ENCODE measurements at places on chromosomes 2 and 18.

DNA sequence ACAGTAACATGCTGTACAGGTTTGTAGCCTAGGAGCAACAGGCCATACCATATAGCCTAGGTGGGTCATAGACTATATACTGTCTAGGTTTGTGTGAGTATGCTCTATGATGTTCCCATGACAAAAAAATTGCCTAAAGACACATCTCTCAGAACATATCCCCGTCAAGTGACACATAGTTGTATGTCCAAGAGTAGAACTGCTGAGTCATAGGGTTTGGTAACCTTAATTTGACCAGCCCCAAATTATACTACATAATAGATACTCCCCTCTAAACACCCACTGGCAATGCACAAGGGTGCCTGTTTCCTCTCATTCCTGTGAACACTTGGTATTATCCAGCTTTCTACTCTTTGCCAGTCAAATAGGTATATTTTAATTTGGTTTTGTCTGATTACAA is 161.6 kb downstream of the LCLAT1 start:
- no peak for DNase-seq

DNA sequence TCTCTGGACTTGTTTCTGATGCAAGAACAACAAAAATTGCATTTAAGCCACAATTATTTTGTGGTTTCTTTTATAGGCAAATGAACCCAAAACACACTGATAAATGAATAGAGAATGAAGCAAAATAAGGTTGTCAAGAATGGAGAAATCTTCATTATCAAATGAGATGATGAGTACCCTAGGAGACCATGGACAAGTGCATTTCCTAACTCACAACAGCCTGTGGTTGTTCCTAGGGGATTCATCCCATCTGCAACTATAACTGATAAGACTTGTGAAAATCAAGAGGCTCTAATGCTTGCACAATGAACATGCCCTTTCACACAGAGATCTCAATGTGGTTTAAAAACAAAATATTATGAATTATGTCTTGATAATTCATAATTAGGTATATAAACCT is 159.9 kb downstream of the PDE1A start:
- DNase-seq = no peak

- DNase-seq = no peak
Observed at GRCh38 chr2:231228974-231229529, 30.6 kb downstream of the ARMC9 start.

DNA sequence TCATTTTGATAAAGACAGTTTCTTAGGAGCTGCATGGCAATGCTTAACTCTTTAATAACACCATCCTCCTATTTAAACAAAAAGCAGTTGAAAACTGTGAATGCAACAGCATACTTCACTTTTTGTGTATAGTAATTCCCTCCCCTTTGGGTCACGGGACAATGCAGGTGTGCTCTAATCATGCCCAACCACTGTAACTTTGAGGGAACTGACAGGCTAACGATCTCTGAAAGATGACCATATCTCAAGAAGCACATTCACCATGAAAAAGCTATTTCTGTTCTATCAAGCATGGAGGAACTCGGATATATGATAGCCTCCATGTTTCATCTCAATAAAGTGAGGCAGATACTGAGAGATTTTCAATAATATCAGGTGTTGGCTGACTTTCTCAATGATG is 81.1 kb upstream of the CD226 start:
- DNase-seq = no peak

GRCh38 chr18:50306944-50307343 is 19.5 kb upstream of the CXXC1 start:
- no peak for DNase-seq

DNA sequence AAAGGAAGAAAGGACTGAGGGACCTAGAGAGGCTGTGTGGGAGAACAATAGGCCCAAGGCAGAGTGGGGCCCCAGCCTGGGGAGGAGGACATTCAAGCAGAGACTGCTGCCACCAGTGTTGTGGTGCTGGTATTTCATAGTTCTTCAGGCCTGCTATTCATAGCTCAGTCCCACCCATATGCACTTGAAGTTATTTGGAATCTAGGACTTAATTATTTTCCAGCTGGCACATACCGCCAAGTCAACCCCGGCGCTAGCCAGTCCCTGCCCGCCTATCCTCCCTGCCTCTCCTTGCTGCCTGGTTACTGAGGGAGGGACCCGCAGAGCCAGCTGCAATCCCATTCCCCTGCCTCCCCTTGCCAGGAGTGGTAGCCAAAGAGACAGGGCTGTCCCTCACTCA is 141.2 kb downstream of the CABLES1 start:
- no peak for DNase-seq

DNA sequence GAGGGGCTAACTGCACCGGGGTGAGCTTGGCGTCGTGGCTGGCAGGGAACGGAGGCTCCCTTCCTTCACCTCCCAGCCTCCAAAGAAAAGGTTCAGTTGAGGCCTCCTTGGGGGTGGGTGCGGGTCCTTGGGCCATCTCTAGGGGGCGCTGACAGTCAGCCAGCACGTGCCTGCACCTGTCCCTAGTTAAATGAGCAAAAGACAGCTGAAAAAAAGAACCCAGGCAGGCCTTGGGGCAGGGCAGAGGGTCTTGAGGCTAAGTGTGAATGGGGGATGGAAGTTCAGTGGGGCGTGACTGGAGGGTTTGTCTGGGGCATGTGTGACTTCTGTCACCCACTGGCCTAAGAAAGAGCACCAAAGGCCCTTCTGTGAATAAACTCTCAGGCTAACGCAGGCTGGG is 56.4 kb downstream of the ZFP36L2 start:
- no peak for DNase-seq

- DNase-seq = no peak
Observed at GRCh38 chr2:209451209-209451834, 27.5 kb downstream of the MAP2 start.

DNA sequence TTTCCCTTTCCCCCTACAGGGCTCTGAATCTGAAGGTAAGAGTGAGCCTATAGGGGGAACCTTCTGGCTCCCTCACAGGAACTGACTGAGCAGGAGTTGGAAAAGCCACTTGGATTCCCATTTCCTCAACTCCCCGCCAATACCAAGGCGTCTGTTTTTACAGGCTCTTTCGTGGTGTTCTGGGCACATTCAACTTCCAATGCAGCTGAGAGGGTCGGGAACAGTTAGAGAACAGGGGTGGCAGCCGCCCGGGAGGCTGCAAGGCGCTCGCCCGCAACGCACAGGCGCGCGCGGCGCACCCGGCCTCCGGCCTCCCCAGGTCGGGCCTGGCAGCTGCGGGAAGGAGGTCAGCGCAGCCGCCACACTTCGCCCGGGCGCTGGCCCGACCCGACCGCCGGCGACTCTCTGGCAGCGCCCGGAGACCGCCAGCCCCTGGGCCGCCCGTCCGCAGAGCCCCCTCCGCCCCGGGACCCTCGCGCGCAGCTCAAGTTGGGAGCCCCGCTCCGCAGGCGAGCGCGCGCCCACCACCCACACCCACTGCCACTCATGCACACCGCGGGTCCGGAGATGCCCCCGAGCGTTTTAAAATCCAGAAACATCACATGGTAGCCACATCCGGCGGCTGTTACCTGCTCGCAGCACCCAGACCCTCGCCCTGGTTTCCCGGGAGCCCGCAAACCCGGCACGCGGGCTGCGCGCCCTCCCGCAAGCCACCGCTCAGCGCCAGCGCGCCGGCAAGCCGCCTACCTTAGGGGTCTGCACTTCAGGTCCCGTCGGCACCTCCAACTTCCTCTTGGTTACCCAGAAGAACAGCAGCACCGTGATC is 816 bp downstream of the GALNT14 start:
- no peak for DNase-seq

GRCh38 chr18:10842861-10843260 is 306.5 kb downstream of the PIEZO2 start:
- DNase-seq = no peak

DNA sequence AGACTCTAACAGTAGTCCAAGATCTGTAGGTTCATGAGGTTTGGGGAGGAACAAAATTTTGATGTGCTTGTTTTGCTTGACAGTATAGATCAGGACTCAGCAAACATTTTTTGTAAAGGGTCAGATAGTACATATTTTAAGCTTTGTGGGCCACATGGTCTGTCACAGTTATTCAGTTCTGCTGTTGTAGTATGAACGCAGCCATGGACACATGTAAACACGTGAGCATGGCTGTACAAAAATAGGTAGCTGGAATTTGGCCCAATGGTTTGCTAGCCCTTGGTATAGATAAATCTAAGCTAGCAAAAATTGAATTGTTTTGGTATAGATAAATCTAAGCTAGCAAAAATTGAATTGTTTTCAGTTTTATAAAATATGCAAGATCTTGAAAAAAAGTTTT is 120.5 kb downstream of the HIBCH start:
- no peak for DNase-seq

DNA sequence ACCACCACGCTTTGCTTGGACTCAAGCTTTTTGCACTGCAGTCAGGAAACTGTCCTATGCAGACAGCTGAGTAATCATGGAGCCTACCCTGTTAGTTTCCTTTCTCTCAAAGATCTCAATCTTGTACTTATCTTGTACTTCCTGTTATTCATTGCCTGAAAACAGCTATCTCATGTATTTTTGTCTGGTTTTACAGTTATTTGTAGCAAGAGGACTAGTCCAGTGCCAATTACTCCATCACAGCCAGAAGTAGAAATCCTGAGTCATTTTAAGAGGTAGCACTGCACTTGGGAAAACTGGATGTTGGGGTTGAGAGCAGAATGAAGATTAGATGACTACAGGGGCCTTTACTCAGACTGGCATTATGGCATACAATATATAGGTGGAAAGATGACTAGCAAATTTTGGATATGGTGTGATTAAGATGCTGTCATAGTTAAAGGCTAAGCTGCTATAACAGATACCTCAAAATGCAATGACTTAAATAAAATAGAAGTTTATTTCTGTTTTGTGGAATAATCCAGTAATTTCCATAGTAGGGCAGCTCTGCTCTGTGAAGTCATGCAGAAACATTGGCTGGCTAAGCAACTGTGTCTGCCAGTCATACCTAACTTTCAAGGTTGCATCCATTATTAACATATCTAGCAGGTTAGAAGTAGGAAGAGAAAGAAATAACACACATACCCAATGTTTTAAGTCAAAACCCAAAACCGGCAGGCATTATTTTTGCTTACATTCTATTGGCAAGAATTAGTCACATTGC is 21.1 kb upstream of the CHMP3 start:
- no peak for DNase-seq

GRCh38 chr2:102397209-102397608 is 25.8 kb upstream of the IL18RAP start:
- DNase-seq = no peak

DNA sequence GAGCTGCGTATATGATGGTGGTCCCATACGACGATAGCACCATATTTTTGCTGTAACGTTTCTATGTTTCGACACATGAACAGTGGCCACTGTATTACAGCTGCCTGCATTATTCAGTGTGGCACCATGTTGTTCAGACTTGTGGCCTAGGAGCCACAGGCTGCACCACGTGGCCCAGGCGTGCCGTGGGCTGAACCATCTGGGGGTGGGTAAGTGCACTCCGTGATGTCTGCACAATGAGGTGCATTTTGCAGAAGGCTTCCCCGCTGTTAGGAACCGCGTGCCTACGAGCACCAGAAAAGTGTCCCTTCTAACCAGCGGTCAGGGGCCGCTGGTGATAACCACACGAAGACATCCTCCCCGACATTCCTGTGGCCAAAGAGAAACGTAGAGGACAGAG is 433.7 kb upstream of the MYT1L start:
- no peak for DNase-seq

DNA sequence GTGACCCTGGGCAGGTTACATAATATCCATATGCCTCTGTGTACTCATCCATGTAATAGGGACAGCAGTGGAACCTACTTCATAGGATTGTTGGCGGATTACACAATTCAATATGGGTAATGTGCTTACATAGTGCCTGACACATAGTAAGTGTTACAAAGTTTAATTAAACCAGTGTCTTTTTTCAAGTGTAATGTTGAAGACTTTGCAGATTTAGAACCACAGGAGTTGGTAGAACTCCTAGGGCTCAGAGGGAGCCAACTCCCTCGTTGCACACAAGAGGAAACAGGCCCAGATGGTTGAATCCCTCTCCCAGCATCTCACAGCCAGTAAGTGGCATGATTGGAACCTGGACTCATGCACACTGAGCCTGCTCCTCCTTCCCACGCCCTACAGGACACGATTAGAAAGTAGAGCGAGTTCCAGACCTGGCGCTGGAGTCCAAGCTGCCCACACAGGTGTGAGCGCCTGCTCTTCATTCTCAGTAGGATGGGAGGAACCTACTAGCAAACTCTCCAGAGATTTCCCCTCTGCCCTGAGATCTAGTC is 97.8 kb downstream of the VSNL1 start:
- no peak for DNase-seq

- no peak for DNase-seq
Observed at GRCh38 chr2:233033672-233034071, 1.2 kb downstream of the NEU2 start.

GRCh38 chr2:48209214-48209885 is 303.1 kb upstream of the FBXO11 start:
- no peak for DNase-seq

DNA sequence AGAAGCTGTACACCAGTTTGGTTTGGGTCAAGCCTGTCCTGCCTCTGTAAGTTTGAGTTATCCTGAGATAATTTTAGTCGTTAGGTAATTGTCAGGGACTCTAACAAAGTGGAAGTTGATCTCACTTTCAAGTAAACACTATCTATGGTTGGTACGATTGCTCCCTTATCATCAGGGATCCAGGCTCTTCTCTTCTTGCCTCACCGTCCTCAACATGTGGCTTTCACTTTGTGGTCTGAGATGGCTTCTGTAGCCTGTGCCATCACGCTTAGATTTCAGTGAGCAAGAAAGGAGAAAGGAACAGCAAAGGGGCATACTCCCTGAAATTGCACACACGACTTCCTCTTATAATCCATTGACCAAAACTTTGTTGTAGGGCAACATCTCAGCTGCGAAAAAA is 115.6 kb downstream of the CTAGE1 start:
- DNase-seq = no peak

GRCh38 chr2:20001361-20001863 is 11.1 kb downstream of the MATN3 start:
- no peak for DNase-seq

GRCh38 chr2:130729322-130730299 is 741 bp downstream of the GPR148 start:
- no peak for DNase-seq

DNA sequence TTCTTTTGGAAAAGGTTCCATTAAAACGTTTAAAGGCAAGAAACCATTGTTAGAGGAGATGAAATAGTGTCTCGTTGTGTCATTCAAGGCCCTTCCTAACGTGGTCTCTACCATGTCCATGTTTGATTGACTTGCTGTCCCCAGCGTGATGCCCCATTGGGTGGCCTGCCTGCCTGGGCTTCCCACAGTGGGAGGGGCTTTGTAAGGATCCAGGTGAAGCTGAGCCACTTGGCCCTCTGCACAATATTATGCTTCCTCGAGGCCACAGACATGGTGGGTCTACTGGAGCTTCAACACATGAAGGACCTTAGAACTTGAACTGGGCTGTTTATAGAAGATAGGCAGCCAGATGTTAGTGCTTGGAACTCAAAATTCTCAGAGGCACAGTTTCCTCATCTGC is 235.3 kb downstream of the FHOD3 start:
- DNase-seq = no peak

GRCh38 chr2:220090050-220090449 is 462.6 kb downstream of the SLC4A3 start:
- no peak for DNase-seq
